SW480 (cell line): ENCODE measurements at places on chromosomes 16 and 17.

GRCh38 chr16:51048544-51048943 lies 102.5 kb downstream of the SALL1 start:
- peak; percentile 55 for DNase-seq

GRCh38 chr17:70752966-70753467 lies 583.7 kb downstream of the KCNJ2 start:
- DNase-seq, result no peak

GRCh38 chr17:41184480-41184961 lies at the start of gene KRTAP4-1:
TSS of gene KRTAP4-1 (minus strand) at chr17:41184911. CDS start at chr17:41184854, 57 bp downstream.
- no peak for DNase-seq

DNA sequence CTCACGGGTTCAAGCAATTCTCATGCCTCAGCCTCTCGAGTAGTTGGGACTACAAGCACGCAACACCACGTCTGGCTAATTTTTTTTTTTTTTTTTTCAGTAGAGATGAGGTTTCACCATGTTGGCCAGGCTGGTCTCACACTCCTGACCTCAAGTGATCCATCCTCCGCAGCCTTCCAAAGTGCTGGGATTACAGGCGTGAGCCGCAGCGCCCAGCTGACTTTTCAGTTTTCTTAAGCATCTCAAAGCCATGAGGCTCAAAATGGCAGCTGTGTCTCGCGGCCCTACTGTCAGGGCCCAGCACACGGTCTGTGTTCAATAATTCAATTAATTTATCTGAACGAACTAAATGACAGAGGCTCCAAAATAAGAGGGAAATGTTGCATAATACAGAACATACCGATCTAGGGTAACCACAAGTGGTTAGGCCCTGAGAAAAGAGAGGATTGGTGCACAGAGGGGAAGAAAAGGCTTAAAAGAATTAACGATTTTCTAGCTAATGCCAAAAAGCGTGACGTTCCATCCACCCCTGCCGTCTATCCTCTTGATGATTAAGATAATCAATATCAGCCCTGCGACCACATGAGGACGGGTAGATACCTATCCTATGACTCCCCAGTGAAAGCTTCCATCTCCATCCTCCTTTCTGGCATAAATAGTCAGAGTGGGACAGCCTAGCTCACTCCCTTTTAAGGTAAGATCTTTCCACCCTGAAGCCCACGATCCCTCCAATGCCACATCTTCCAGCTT lies 136.9 kb downstream of the SLC39A11 start:
- DNase-seq, result no peak

DNA sequence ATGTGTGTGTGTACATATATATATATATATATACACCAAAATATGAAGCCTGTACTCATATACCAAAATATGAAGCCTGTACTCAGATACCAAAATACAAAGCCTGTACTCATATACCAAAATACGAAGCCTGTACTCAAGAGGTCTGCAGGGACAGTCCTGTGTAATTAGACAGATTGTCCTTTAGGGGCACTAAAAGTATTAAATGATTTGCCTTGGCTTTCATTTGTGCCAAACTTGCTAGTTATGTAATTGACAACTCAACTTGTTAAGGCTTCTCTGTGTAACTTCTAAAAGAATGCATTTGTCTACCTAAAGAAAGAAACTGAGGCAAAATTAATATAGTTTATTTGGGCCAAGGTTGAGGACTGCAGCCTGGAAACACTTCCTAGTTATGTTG lies 30.8 kb upstream of the DHX40 start:
- peak; percentile 16 for DNase-seq

GRCh38 chr17:64126918-64127317 lies 3.0 kb downstream of the ERN1 start:
- no peak for DNase-seq

DNA sequence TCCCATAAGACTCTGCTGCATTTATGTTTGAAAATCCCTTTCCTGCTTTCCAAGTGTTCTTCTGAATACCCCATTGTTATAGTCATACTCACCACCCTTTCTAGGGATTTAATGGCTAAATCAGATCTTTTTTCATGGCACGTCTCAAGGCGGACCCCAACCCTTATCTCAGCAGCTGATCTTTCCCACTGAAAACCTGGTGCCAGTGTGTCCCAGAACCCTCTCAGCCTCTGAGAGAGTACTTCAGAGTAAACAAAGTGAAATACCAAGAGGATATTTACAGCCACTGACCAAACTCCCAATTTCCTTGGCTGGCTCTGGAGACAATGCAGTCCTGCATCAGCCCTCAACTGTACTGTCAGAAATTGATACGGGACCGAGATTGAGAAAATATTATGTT lies 101.7 kb downstream of the TMEM100 start:
- DNase-seq, result no peak

DNA sequence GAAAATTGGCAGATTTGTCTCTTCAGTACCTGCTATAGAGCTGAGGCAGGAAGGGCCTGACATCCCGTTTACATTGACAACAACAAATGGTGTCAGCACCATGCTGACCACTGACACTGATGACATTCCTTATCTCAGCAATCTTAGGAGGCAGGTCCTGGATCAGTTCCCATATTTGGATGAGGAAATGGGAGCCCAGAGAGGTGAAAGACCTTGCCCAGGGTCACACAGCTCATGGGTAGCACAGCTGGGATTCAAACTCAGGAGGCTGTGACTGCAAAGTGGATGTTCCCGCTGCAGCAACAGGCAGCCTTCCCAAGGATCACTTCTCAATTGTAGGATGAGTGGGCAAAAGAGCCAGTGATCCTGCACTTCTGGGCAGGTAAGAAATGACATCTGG lies 30.5 kb upstream of the CACNG4 start:
- no peak for DNase-seq

GRCh38 chr16:76819226-76819916 lies 371.6 kb upstream of the MON1B start:
- DNase-seq, result no peak

- DNase-seq, result peak; percentile 44
These were observed 8.4 kb downstream of the RSPRY1 start for GRCh38 chr16:57194512-57194911.

DNA sequence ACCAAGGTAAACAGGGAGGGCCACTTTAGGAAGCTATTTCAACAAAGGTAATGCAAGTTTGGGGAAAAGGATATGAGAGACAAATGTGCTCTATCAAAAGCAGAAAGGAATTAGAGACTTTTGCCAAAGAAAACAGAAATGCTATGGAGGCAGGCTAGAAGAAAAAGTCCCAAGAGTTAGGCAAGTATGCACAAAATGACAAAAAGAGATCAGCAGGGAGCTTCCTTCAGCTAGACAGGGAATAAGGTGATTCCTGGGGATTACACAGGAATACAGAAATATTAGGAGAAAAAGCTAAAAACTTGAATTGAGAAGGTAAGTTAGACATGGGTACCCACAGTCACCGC lies 2.4 kb downstream of the FXR2 start:
- no peak for DNase-seq

DNA sequence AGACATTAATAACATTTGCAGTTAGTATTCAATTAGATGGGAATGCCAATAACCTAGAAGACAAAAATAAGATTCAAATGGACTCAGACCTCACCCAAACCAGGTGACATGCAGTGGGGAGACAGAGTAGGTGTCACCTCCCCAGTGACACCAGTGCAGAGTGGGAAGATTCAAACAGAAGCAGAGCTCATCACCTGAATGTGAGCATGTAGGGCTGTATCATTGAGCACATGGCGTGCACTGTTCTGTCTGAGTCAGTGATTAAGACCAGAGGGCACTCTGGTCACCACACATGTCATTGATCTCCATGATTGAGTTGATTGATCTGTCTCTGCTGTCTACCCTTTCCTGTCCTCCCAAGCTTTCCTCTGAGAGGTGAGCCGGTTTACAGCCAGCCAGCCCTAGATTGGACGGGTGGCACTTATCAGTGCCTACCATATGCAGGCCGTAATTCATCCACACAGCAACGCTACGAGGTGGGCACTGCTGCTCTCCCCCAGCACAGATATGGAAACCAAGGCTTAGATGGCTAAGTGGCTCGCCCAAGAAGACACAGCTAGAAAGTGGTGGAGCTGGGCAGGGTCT lies 34.0 kb downstream of the RHBDL3 start:
- no peak for DNase-seq

- DNase-seq, result no peak
These were observed 19.5 kb downstream of the ATP2A3 start for GRCh38 chr17:3944485-3945388.

GRCh38 chr16:64545768-64546167 lies 576.1 kb downstream of the CDH11 start:
- no peak for DNase-seq

DNA sequence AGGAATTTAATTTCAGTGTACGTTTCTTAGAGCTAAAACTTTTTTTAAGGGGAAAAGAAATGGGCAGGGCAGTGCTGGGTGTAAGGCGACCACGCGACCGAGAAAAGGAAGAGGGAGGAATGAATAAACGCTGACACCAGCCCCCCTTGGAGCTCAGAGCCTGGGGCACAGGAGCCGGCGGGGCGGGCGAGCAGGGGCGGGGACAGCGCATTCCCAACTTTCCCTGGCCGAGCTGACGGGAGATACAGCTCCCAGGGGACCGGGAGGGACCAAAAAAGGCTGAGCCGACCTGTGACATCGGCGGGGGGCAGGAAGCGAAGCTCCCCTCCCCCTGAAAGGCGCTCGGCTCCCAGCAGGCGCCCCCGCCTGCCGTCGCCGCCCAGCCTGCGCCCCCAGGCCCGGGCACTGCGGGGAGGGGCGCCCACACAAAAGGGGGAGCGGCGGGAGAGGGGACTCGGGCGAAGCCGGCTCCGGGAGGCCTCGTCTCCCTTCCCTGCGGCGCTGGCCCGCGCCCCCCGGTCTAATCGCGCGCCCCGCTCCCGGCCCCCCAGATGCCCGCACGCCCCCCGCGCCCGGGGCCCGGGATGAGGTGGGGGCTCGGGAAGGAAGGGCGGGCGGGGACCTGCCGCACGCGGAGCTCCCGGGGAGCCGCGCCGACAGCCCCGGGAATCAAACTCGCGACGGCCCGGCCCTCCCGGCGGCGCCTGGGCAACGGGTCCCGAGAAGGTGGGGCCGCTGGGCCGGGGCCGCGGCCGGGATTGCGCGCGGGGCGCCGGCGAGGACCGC lies 622 bp downstream of the CUEDC1 start:
- peak; percentile 74 for DNase-seq

- no peak for DNase-seq
These were observed 290.4 kb downstream of the HS3ST3A1 start for GRCh38 chr17:13311306-13311705.

GRCh38 chr16:65617421-65617820 lies 495.6 kb upstream of the CDH11 start:
- peak; percentile 74 for DNase-seq

DNA sequence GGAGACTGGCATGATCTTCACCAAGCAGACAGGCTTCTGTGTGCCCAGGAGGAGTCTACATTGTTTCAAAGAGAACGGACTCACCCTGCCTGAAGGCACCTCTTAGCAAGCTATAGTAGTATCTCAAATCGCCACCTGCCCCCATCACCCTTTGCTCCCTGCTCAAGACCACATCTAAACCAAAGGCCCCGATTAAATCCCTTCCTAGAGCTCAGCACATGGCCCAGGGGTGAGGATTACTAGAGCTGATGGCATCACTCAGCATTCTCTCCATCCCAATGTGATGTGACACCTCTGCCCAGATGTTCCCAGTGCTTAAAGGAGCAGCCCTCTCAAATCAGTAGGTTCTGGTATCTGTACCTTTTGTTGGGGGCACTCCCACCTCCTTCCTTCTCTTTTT lies 8.0 kb upstream of the CDC42EP4 start:
- no peak for DNase-seq
